ENCODE measurements at places on chromosomes 7 and 10.

DNA sequence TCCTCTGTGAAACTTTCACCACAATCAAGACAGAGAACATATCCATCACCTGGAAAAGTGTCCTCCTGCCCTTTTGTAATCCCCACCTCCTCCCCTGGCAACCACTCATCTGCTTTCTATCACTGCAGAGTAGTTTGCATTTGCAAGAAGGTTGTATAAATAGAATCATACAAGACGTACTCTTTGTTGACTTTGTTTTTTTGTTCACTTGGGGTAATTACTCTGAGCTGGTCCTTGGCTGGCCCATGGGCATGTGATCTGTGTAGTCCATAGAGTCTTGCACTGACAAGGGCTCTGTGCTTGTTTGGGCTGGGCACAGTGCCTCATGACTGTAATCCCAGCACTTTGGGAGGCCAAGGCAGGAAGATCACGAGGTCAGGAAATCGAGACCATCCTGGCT lies 7.8 kb upstream of the HACD1 start:
- no peak for DNase-seq

DNA sequence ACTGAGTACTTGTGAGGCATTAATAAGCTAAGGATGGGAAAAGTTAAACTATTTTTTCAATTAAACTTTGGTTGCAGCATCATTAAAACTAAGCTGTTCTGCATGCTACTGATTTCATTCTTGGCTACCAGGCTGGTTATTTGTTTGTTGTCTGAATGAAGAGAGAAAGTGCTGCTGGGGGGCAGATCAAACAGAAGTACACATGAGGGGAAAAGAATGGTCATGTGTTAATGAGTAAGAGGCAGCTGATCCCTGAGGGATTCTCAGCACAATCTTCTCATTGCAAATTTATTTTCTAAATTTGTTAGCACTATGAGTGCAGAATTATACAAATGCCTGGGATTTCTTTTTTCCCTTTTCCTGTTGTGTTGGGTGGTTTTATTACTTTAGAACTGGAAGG lies 213.2 kb upstream of the HPS1 start:
- DNase-seq, result no peak

DNA sequence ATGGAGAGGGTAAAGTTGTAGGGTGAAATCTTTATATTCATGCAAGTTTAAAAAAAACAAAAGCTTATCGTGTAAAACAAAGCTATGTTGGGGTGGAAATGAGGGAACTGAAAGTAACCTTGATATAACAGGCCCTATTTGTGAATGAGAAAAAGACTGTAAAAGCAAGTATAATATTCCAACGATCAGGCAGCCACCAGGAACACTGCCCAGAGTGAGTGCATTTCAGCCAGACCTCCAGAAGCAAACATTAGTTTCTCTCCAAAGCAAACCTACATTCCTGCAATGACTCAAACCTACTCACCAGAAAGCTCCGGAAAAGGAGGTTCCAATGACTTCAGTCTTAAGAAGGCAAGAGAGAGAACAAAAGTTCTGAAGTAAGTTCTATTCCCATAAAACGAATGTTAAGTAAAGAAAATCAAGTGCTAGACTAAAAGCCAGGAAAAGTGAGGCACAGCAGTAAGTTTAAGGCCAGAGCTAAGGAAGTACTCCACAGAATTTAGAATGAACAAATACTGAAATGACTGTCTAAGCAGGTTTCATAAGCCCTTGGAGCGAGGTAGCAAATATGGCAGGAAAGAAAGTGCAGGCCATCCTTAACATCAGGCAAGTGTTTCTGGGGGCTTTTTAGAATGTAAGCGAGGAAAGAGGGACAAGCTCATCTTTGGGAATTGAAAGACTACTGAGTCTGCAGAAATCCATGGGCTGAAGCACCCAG lies 493.1 kb downstream of the XPNPEP1 start:
- DNase-seq, result no peak

- DNase-seq, result no peak
Observed at GRCh38 chr7:79778786-79779770, 325.6 kb upstream of the MAGI2 start.

GRCh38 chr10:47123716-47124288 lies 176.2 kb upstream of the GDF10 start:
- DNase-seq, result no peak

GRCh38 chr10:131891196-131891928 lies 9.4 kb upstream of the PPP2R2D start:
- no peak for DNase-seq

GRCh38 chr7:88001744-88002530 lies 67.9 kb downstream of the ADAM22 start:
- no peak for DNase-seq

All from activated naive CD4-positive, alpha-beta T cell (primary cell).